ENCODE measurements at places on chromosomes 7 and 10.
A peak's percentile ranks its signal among the peaks of the same experiment; 100 is the strongest.

DNA sequence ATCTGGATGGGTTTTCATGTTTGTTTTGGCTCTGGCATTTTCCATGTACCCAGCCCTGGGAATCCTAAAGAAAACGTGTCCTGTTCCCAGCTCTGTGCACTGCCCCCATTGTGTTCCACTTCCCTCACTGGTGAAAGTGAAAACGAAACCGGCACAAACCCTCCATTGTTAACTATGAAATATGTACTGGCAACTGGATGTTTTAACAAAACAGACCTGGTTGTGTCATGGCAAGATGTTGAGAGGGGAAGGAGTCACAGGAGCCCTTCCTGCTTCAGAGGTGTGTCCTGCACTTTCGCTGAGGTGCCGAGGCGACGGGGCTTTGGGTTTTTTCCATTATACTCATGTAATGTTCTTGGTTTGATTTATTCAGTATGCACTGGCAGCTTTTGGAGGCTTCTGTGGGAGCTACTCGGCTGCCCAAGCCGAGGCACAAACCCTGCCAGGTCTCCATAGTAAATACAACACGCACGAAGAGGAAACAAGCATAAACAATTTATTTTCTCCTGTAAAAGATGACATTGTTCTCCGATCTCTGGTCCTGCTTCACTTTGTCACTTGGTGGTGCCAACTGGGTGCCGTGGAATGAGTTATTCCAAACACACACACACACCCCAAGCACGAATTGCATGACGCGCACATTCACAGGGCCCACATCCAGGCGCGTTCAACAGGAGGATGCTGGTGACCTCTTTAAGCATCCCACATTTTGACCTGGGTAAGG lies 118.2 kb downstream of the CDK6 start:
- peak; percentile 11 for DNase-seq

GRCh38 chr10:2782950-2783349 lies 284.4 kb upstream of the PFKP start:
- DNase-seq: no peak

DNA sequence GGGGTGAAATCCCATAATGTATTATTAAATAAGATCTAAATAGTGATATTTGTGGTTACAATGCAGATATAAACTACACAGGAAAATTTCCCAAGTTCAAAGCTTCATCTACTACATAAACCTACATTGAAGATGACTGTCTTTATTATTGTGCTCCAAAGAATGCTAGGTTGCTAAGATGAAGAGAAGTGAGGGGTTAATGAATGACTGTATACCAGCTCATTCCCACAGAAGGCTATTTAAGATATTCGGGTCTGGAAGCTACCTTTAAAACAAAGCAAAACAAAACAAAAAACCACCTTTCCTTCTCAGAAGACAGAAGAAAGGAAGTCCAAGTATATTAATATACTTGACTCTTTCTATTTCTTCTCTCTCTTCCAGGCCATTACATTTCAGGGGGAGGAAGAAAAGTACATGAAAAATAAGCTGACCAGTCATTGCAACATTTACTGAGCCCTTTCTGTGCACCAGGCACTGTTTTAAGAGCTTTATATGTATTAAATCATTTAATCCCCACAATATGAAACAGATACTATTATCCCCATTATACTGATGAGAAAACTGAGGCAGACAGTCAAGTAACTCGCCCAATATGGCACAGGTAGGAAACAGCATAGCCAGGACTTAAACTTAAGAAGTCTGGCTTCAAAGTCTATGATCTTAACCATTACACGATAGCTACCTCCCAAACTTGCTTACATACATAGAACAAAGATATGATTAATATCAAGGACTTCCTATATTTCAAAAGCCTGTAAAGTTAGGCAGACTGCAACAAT lies 48.1 kb downstream of the TNPO3 start:
- no peak for DNase-seq

GRCh38 chr10:121595351-121595805 lies 2.9 kb downstream of the FGFR2 start:
- DNase-seq: no peak

GRCh38 chr10:43282881-43283280 lies 16.0 kb upstream of the RASGEF1A start:
- DNase-seq: no peak

DNA sequence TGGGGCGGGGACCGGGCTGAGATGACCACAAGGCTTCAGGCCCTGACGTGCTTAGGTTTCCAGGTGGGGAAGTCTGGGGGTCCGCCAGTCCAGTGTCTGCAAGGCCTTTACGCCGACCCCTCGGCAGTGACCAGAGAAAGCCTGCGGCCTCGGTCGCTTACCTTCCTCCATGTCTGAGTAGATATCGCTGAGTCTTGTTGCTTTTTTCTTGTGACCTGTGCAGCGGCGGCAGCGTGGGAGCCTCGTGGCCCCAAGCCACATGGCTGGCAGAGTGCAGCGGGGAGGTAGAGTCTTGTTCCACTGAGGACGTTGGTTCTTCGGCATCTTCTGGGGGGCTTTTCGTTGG lies 329 bp downstream of the NOLC1 start:
- DNase-seq: peak; percentile 9

- DNase-seq: no peak
Observed at GRCh38 chr10:15809450-15809849, 50.9 kb downstream of the MINDY3 start.

GRCh38 chr10:88953662-88954061 lies 1.1 kb upstream of the ACTA2 start:
- no peak for DNase-seq
